HepG2 (cell line): ENCODE measurements at places on chromosomes 13 and 19.

DNA sequence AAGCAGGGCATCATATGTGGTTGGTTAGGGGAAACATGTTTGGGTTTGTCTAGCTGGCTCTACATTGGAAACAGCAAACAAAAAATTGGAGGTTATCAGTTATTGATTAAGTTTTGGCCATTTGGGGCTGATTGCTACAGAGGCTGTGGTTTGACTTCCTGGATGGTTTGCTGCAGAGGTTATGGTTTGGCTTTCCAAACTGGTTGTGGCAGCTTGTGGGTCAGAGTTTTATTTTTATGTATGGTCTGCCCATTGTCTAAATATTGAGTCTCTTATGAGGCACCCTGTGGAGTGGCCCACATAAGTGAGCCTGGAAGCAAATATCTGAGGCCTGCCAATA lies 261.6 kb downstream of the GPC5 start:
- DNase-seq: no peak

GRCh38 chr19:3028305-3029064 lies 595 bp downstream of the TLE2 start:
- no peak for DNase-seq

GRCh38 chr13:99989276-99990125 lies 7.9 kb downstream of the ZIC2 start:
- DNase-seq: no peak

DNA sequence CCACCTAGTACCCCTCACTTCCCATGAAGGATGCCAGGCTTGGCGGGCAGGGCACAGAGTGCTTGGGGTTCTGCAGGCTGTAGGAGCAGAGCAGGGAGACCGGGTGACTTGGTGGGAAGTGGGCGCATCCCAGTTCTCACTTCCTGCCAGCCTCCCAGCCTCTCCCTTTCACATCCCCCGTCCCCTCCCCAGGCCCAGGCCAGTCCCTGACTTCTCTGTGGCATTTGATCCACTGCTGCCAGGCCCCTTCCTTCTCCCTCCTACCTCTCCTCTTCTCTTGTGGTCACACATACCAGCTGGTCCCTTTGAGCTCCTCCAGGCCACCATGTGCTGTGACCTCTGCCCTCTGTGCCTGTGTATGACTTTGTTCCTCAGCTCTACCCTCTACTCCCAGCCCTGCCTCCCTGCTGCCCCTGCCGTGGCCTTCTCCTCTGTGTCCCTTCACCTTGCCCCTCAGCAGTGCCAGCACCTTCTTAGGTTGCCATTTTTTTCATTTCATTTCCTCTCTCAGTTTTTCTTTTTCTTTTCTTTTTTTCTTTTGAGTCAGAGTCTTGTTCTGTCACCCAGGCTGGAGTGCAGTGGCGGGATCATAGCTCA lies 19.5 kb downstream of the MYO1F start:
- DNase-seq: no peak

- no peak for DNase-seq
These were observed 55.3 kb upstream of the SLC15A1 start for GRCh38 chr13:98807774-98808173.

DNA sequence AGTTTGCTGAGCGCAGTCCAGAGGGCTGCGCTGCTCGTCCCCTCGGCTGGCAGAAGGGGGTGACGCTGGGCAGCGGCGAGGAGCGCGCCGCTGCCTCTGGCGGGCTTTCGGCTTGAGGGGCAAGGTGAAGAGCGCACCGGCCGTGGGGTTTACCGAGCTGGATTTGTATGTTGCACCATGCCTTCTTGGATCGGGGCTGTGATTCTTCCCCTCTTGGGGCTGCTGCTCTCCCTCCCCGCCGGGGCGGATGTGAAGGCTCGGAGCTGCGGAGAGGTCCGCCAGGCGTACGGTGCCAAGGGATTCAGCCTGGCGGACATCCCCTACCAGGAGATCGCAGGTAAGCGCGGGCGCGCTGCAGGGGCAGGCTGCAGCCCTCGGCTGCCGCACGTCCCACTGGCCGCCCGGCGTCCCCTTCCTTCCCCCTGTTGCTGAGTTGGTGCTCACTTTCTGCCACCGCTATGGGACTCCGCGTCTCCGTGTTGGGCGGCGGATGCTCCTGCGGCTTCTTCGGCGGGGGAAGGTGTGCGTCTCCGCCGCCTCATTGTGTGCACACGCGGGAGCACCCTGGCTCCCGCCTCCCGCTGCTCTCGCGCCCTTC lies 772 bp downstream of the GPC6 start:
- DNase-seq: peak; percentile 28

- no peak for DNase-seq
These were observed 829.9 kb upstream of the SLITRK5 start for GRCh38 chr13:86841264-86841663.

- DNase-seq: no peak
These were observed 55.3 kb downstream of the ZNF557 start for GRCh38 chr19:7124782-7125181.

DNA sequence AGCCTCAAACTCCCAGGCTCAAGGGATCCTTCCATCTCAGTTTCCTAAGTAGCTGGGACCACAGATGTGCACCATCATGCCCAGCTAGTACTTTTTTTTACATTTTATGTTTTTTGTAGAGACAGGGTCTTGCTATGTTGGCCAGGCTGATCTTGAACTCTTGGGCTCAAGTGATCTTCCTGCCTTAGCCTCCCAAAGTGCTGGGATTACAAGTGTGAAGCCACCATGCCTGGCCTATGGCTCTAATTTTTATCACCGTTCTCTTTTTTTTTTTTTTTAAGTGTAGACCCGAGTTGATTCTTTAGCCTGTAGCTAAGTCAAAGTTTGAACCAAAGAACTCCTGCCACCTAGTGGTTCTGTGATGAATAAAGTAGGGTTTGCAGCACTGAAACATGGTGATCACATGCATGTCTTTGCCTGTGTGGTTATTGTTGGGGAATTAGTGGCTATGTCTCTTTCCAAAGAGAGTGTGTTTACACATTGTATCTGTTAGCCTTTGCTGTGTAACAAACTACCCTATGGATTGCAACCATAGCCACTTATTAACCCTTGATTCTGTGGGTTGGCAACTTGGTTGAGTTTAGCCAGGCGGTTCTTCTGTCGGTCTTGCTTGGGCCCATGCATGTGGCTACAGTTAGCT lies 11.6 kb downstream of the NFILZ start:
- DNase-seq: peak; percentile 71

DNA sequence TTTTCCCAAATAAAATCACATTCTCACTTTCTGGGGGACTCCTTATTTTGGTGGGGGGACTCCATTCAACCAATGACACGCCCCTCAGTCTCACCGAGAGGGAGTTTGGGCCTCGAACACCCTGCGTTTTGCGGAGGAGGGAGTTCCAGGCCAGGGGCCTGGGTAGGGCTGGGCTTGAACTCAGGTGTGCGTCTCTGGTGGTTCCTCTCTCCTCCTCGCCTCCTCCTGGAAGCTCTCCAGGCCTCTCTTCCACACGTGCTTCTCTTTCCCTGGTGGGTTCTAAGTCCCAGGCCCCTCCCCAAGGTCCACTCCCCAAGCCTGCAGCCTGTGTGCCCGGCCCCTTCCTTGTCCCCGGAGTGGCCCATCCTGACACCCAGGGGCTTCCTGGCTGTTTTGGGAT lies 14.7 kb downstream of the MEX3D start:
- DNase-seq: no peak

DNA sequence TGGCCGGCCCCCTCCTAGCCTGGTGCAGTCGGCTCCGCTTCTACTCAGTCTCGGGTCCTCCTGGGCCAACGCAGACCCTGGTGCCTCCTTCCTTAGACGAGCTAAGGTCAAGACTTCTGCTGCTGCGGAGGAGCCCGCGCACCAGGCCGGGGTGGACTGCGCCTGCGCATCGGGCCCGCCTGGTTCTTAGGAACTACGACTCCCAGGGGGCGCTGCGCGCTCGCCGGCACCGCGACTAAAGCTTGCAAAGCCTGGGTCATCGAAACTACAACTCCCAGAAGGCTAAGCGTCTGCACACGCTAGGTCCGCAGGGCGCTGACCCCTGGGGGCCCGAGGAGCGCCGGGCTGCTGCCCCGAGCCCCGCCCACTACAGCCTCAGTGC lies at the start of gene ZNF835:
TSS of gene ZNF835 (minus strand) at position 145 of the 382 bp plus-strand sequence. CDS start 6,559 bp downstream, outside the sequence.
- no peak for DNase-seq

DNA sequence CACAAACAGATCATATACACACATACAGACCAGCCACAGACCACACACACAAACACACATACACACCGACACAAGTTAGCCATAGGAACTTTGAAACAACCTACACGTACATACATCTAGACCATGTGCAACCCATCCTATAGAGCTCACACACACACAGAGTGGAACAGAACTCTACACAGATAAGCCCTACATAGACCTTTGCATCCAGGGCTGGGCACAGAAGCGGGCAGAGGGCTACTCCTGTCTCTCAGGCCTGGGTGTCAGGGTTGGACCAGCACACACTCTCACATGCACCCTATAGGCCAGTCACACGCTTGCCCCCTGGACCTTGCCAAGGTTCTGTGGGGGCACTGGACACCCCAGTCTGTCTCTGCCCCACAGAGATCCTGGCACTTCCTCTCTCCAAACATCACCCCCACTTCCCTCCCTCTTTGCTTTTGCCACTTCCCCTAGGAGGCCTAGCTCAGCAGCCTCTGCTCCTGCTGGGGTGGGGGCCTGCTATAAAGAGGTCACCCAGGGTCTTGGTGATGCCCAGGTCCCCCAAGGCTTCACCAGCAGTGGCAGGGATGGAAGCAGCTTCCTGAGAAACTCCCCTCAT lies 5.8 kb upstream of the JUNB start:
- DNase-seq: no peak

GRCh38 chr13:57558051-57558467 lies 73.5 kb upstream of the PCDH17 start:
- DNase-seq: peak; percentile 15

DNA sequence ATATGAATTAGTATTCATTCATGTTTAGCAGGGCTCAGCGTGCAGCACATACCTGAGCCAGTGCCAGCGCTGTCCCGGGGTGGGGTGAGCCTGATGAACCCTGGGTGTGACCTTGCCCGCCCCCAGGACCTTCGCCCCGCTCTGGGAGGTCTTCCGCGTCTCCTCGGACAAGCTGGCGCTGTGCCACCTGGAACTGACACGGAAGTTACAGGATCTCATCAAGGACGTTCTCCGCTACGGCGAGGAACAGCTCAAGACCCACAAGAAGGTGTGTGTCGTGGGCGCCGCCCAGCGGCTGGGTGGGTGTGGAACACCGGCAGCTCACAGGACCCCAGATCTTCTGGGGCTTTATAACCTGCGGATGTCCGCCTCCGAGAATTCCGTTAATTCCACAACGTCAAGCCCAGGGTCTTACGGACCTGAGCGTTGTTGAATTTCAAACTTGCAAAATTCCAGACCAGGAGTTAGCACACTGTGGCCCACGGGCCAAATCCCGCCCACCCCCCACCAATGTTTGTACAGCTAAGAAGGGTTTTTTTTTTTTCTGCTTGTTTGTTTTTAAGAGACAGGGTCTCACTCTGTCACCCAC lies 15.4 kb downstream of the FCHO1 start:
- DNase-seq: peak; percentile 89

GRCh38 chr19:5154799-5155426 lies 185.7 kb downstream of the PTPRS start:
- no peak for DNase-seq

GRCh38 chr13:113917594-113918371 lies 53.9 kb upstream of the GAS6 start:
- no peak for DNase-seq

DNA sequence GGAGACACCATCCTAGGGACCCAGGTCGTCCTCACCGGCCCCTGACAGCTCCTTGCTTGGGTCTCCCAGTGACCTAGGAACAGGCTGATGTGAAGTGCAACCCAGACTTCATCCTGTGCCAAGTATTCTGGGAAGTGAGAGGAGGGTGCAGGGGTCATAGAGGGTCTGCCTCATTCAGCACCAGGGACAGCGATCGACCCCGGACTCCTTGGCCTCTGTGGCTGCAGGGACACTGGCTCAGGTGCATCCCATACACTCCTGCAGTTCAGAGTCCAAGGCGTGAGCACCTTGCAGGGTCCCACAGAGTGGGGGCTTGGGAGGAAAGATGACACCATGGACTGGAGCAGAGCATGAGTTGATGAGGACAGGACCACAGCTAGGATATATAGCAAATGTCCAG lies 10.0 kb upstream of the OR10H2 start:
- no peak for DNase-seq

- DNase-seq: no peak
These were observed 955.7 kb upstream of the SLC10A2 start for GRCh38 chr13:104021806-104022397.

DNA sequence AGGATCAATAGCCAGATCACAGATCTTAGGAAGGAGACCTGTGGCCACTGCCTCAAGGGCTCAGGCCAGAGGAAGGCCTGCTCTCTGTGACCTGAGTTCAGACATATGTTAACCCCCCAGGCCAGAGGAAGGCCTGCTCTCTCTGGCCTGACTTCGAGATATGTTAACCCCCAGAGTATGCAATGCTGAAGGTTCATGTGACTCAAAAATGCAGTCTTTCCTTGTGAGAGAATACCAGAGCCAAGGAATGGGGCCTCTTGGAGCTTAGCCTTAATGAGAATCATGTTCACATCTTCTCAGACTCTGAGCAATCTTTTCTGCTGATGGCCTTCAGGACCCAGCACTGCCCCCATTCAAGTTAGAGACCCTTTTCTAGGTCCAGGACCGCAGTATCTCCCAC lies 36.7 kb downstream of the MBNL2 start:
- DNase-seq: no peak

DNA sequence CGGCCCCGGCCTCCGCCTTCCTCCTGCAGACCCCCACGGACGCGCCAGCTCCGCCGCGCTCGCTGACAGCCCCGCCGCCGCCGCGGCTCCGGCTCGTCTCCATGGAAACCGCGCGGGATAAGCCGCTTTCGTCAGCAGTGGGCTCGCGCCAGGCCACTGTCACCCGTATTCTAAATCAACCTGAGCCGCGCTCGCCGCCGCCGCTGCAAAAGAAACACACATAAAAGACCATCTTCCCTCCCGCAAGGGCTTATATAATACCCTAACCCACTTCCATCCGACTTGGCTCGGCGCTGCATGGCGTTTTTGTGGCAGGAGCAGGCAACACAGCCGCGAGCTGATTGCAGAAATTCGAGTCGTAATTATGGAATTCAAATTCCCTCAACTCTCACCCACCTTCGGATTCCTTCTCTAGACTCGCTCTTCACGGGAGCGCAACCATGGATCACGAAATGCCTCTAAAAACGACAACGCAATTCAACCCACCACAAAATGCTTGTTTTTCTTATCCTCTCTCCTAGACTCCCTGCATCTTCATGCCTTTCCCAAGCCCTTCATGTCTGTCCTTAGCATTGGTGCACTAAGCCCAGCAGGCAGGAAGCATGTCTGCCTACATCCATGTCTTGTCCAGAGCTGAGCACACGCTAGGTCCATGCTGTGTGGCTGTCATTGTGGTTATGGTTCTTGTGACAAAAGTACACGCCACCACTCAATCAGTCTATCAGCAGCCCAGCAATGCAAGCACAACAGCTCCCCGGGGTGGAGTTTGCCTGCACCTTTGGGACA lies at the start of gene AMER2:
TSS of gene AMER2 (minus strand) at position 772 of the 786 bp plus-strand sequence. CDS start at position 103, 669 bp downstream.
- no peak for DNase-seq

DNA sequence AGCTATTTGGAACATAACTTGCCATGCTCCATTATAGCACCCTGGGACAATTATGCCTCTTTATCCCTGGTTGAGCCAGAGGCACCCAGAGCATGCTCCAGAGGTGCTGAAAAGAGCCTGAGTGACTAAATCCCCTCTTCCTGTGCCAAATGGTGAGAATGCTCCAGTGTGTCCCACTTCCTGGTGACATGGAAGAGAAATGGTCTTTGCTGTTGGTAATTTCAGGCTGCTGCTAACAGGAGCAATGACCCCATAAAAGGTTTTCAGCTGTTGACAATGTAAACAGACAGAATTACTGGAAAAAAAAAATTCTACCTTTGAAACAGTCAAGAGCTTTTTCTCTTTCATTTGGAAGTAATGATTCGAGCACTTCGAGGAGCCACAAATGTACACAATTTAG lies 341.8 kb downstream of the FGF9 start:
- DNase-seq: no peak
